Heart right ventricle (tissue), 16 donors: ENCODE measurements at places on chromosomes 6 and 20.

GRCh38 chr20:63094767-63095499, 88.2 kb upstream of the BHLHE23 start:
- DNase-seq = peak; percentile 2

DNA sequence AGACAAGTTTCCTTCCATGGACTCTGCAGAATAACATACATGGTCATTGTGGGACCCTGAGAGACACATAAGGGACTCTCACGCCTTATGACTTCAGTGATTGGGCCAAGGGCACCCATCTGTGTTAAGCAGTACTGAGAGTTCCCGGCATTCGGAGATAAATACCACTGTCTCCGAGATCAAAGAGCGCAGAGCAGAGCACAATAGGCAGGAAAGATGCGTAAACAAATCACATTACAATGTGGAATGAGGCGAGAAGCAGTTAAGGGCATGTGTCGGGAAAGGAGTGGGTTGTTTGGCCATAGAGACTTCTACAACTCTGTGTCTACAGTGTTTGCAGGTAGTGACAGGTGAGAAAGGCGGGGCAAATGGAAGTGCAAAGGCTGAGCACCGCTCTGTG, 57.6 kb downstream of the NRSN1 start:
- no peak for DNase-seq

GRCh38 chr6:43790031-43790430, 20.0 kb downstream of the VEGFA start:
- DNase-seq = no peak

DNA sequence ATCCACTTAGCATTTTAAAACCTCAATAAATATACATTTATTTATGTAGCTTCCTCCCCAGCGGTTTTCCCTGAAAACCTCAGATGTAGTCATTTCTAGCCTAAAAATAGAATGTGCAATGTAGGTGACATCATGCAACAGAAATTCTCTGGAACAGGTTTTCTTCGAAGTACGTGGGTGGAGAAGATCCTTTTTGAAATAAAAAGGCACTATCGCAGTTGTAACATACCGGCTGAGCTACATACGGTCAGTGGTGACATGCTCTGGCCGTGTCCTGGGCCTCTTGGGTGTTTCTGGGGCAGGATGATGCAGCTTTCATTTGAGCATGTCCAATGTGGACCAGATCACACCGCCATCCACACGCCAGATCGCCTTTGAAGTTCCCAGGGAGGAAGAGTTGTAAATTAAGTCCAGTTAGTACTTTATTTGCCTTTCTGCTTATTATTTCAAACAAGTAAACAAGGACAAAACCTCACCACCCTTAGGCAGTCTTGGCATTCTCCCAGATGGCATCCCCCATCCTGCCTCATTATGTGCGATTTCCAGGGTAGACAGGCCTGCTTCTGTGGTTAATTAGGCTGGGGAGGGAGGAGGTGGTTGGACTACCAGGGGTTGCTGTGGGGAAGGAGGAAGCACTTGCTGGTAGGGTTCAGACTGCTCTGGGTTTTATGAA, 109.5 kb upstream of the CLDN20 start:
- no peak for DNase-seq

- no peak for DNase-seq
Observed at GRCh38 chr6:39911513-39912125, 22.6 kb downstream of the MOCS1 start.

- DNase-seq = no peak
Observed at GRCh38 chr20:62963614-62964397, 11.3 kb downstream of the SLC17A9 start.

DNA sequence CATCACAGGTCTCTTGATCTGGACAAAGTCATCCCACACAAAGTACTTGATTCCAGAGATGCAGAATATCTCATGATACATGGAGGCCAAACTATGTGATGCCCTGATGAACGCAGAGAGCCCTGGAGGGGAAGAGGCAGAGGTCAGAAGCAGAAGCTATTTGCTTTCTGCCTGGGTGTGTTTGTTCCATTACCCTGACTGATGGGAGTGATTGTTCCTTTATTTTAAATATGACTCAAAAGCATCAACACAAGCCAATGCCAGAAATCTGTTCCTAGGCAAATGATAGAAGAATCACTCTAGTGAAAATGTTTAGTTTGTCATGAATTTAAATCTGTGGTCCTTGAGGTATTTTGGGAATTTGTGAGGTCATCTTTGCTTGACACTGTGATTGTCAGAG, 54.7 kb upstream of the GGTLC1 start:
- no peak for DNase-seq

GRCh38 chr6:168133168-168133561, 54.2 kb upstream of the FRMD1 start:
- peak; percentile 34 for DNase-seq

DNA sequence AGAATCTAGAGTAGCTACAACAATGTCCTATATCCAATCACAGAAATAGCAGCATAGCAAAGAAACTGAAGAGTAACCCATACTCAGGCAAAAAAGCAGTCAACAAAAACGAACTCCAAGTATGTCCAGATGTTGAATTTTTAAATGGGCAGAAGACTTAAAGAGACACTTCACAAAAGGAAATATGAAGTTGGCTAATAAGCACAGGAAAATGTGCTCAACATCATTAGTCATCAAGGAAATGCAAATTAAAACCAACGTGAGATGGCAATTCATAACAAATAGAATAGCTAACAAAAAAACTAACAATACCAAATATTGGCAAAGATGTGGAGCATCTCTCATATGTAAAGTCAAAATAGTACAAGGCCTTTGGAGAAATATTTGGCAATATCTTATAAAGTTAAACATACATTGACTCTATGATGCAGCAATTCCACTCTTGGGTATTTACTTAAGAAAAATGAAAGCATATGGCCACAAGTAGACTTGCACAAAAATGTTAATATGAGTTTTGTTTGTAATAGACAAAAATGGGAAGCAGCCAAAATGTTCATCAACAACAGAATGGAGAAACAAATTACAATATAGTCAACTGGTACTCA, 37.7 kb downstream of the FRK start:
- DNase-seq = no peak
